ENCODE measurements at places on chromosomes 2 and 18.

DNA sequence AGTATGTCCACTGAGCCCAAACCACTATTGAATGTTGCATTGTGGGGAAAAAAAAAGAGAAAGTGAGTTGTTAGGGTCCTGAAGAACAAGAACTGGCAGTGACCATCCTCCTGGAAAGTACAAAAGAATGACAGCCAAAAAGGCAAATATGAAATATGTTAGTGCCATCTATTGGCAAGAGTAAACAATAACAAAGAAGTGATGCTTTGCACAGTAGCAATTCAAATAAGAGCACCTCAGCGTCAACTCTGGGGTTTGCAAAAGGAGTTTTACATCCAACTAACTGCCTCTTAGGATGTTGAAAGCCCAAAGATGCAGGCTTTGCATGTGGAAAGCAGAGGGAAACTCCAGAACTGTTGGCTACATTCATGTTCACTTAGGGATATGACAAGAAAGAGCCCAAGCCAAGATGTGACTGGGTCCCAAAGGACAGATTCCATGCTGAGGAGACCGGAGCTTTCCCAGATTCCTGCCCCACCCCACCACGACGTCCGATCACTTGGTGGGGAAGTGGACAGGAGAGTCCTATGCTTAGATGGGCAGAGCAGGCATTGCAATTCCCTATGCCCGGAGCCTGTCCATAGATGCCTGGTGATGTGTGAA, 15.6 kb downstream of the TRABD2A start:
- DNase-seq: peak; percentile 47

DNA sequence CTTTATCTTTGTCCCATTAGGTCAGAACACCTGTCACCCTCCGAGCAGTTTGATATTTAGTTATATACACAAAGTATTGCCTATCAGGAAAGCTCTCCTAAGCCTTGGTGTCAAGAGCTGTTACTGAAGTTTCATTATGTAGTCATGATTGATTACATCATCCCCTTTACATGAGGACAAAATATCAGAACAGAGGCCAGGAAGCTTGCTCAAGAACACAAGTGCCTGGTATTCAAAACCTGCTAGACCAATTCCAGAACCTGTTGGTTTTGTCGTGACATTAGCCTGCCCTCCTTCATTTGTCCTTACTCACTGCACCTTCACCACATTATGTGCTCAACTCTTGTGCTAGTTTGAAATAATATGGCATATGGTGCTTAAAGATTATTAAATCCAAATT, 377.1 kb downstream of the CDH19 start:
- no peak for DNase-seq

- DNase-seq: peak; percentile 57
Measured at GRCh38 chr2:231687133-231687852, 21.0 kb upstream of the PTMA start.

- no peak for DNase-seq
Measured at GRCh38 chr2:120290737-120291136, 38.1 kb downstream of the RALB start.

DNA sequence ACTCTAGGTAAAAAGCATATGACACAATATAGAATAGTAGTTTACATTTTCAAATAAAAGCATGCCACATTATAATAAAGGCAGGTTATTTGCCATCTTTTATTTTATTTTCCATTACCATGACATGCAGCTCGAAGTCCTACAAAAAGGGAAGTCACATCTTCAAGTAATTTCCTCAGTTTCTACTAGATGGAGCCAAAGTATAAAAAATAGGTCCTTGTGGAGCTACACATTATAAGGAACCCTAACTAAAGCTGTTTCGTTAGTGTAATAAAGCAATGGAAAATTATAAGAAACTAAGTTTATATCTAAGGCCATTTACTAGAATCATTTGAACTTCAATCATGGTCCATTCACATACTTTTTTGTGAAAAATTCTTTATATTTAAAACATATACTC, 674.5 kb downstream of the KCNJ3 start:
- peak; percentile 1 for DNase-seq

DNA sequence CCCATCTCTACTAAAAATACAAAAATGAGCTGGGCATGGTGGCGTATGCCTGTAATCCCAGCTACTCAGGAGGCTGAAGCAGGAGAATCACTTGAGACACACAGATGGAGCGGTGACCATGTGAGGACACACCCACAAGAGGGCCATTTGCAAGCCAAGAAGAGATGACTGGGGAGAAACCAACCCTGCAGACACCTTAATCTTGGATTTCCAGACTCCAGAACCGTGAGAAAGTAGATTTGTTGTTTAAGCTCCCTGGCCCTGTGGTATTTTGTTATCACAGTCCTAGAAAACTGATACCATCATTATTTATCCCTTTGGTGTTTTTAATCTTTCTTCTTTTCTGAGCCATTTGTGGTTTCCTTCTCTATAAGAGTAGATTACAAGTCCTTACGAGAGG, 88.6 kb upstream of the ID2 start:
- no peak for DNase-seq

- DNase-seq: peak; percentile 92
Measured at GRCh38 chr2:172096626-172097547, 5.8 kb downstream of the DLX2 start.

DNA sequence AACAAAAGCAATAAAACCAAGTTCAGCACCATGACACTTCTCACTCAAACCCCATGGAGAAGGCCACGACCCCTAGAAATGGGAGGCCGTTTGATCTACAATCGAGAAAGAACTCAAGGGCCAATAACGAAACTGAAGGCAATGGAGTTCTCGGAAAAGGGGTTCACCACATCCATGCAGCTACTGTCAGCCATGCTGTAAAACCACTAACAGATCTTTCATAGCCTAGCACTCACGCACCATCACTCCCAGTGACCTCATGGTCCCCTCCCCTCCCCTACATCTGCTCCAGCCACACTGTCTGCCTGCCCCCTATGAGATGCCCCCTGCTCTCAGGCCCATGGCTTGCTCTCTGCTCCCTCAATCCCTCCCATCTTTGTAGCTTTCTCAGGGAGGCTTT, 135.3 kb downstream of the TMEM163 start:
- DNase-seq: no peak

GRCh38 chr2:11571170-11571569, 37.3 kb downstream of the GREB1 start:
- no peak for DNase-seq

GRCh38 chr2:15348045-15348444, 213.1 kb downstream of the NBAS start:
- no peak for DNase-seq

DNA sequence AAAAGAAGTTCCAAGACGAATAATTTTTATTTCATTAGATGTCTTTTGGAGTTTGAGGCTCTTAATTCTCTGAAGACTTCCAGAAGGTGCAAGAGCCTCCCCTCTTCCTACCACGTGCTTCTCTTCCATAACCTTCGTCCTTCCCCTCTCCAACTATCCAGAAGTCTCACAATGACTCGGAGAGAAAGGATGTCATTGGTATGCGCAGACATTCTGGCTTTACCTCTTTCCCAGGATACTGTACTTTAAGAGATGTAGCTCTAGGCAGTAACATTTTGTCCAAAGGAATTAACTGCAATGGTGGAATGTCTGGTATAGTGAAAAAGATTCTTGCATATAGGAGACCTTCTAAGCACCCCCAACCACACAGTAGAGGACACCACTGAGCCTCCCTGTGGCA, 249.0 kb upstream of the OSR1 start:
- peak; percentile 76 for DNase-seq
